Right hindlimb (tissue), 1 donor: ENCODE measurements at places on chromosomes 16 and 17.

GRCh38 chr17:48732688-48733629 is 4.4 kb upstream of the HOXB13 start:
- DNase-seq, result no peak

DNA sequence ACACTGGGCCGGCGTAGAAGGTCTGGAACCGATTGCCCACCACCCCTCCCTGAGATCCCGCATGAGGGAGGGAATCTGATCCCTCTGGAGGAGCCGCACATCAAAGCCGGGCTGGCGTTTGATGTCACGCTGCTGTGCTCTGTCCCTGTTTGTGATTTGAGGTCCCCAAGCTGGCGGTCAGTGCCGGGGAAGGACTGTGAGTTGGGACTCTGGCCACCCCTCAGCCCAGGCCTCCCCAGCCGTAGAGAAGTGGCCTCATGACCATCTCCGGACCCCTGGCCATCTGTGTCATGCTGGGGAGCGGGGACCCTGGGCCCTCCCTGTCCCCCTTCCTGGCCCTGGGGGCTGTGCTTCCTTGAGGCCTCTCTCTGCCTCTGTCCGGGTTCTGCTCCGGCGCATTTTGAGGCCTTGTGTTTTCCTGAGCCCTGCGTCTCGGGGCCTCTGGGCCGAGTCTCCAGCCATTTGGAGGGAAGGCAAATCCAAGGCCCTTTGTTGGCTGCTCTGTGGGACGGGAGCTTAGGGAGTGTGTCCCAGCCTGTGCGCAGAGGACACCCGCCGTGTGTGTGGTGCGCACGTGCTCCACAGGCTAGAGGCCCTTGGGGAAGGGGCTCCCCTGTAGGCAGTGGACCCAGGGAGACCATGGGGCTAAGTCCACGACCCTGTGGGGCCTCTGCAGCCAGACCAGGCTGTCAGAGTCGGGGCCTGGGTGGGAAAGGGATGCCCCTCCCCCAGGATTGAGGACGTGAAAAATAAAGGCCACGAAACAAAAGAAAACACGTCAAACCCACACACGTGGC is 15.1 kb downstream of the ASPSCR1 start:
- DNase-seq, result peak; percentile 33

GRCh38 chr16:85029981-85030401 is 2.4 kb downstream of the KIAA0513 start:
- no peak for DNase-seq

DNA sequence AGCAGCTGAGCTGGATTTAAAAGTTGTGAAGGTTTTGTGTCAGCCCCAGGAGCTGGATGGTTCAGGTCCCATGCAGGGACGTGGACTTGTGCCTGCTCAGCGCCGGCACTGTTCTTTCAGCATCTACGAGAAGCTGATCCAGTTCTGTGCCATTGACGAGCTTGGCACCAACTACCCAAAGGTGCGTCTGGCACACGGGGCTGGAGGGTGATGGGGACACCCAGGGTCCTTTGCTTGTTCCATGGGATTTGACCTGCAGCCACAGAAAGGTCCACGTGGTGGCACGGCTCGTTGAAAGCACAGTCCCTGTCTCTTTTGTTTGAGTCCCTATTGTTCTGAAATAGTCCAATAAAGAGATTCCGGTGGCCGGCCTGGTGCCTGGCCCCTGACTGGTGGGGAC is 18.1 kb upstream of the ITGB4 start:
- DNase-seq, result no peak

DNA sequence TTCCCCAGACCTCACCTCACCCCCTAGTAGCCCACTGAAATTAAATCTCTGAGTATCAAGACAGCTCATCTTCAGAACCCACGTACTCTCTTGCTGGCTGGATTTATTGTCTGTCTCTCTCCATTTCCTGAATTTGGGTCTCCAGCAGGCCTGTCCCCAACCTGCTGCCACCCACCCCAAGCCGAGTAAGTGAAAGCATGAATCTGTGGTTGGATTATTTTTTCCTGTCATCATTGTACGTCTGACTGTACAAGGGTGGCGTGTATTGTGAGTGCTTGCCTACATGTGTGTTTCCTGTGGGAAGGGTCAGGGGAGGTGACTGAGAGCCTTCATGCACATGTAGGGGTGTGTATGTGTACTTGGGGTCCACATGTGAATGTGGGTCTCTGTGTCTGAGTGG is 5.4 kb downstream of the TNP2 start:
- no peak for DNase-seq

DNA sequence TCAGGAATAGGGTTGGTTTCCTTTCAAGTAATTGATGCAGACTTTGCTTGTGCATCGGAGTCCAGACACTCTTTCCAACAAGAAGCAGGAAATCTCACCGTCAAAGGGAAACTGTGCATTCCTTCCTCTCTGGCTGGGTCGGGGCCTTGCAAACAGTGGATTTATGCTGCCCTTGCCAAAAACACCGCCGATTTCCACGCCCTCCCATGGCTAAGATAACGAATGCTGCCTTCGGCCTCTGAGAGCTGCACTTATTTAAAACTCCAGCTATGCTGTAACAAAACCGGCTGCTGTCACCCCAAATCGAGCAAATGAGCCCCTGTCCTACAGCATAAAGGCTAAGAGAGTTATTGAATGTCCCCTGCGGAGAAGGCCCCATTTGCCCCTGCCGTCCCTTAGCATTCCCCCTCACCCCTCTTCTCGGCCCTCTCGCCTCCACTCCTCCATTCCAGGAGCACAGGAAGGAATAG is 275.5 kb upstream of the IRX5 start:
- DNase-seq, result peak; percentile 71
